ENCODE measurements at places on chromosomes 12 and 14.

DNA sequence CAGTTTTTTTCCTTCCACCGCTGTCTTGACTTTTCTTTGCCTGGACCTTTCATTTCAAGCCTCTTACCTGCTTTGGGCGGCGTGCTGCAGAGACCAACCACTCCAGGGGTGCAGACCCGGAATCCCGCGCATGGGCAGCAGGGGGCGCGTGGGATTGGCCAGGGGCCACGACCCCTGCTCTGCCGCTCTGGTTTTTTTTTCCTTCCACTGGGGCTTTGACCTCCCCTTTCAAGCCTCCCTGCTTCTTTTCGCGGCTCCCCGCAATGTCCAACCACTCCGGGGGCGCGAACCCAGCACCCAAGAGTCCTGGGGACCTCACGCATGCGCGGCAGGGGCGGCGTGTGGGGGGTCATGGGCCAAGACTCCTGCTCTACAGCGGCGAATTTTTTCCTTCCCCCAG lies 325.1 kb downstream of the ALG10 start:
- DNase-seq, result no peak

DNA sequence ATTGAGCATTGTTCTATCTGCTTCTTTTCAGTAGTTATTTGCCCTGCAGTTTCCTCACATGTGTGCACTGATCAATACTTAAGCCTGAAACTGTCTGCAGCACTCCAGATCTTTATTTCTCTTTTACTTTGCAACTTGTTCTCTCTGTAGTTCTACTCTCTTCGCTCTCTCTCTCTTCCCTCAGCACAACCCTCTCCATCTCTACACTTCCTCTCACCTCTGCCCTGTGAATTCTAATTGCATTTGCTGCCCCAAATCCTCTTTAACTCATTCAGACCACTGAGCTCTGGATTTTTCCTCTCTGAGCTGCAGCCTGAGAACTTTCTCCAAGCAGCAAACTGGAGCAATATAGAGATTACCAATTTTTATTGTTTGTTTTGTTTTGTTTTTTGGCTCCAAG lies 1035.5 kb downstream of the FSCB start:
- no peak for DNase-seq

DNA sequence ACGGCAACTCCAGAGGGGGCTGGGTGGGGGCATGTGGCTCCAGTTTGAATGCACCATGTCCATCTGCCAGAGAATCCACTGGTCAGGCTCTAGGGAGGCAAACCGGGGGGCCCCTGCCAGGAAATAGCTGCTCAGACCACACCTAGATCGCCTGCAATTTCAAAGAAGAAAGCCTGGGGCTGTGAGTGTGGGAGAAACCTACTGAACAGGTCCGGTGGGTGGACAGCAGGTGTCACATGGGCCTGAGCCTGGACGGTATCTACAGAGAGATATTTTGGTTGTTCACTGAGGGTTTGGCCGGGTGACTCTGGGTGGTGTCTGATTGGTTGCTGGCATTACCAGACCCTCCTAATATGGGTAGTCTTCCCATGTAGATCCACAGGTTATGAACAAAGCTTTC lies 32.0 kb downstream of the DAO start:
- no peak for DNase-seq

GRCh38 chr14:101628975-101629374 lies 67.7 kb downstream of the DIO3 start:
- no peak for DNase-seq

GRCh38 chr14:73232984-73233383 lies 4.3 kb upstream of the PAPLN start:
- no peak for DNase-seq

All from NCI-H146 (cell line).